ENCODE measurements at places on chromosomes 1 and 21.

DNA sequence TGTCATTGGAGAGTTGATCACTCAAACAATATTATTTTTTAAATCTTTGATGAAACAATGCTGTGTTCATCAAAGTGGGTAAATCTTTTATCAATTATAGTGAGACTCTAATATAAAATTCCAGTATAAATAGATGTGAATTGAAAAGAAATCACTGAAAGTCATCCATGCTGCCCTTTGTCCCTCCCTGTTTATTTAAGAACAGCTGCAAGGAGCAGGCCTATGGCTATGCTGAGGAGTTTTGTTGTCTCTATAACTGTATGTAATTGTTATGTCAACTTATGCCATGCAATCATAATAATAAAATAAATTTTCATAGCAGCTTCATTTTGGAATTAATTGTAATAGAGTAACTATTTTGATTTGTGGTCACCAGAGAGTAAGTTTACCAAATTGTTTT, 1272.4 kb upstream of the ADGRL4 start:
- no peak for DNase-seq

- no peak for DNase-seq
These were observed 14.3 kb downstream of the GMEB1 start for GRCh38 chr1:28682840-28683239.

DNA sequence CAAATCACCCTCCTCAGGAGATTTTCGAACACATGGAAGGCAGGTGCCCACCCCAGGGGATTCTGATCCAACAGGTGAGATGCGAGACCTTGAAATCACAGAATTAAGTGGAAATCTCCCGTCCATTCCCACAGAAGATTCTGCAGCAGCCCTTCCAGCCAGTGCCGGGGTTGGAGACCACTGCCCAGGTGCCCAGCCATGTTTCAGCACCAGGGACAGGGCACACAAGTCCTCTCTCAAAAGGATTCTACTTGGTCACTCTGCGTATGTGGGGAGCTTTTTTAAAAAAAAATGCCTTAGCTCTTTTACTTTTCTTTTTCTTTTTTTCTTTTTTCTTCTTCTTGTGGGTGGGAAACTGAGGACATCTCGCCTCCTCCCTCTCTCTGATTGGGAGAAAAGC, 80.7 kb downstream of the VWA5B1 start:
- no peak for DNase-seq

DNA sequence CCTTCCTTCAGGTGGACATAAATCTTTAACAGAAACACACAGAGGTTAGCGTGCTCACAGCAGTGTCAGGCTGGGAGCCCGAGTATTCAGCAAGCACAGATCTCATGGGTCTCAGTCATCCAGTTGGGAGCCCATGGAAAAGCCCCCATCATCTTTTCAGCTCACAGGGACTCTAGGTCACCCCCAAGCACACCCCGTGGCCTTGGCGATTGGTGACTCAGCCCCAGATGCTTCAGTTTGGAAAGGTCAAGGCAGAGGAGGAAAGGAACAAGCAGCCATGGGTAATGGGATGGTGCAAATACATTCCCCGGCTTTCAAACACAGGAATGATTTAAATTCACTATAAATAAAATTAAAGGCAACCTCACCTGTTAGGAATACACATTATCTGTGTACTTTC, 88.9 kb downstream of the PGBD5 start:
- DNase-seq = no peak

DNA sequence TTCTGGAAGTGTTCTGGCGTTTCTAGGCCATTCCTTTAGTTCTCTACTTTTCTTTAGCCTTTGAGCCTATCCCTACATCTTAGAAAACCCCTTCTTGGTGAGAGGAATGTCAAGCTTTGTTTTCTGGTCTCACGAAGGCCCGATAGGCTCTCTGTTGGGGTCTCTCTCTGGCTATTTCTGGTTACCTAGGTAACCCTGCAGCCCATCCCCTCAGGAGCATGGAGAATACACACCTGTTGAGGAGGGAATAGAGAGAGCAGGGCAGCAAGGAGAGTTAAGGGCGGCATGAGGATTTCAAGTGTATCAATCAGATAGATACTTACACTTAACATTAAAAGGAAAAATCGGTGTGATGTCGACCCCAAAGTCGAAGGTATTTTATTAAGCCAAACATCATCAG, 45.7 kb downstream of the LRRC8D start:
- DNase-seq = no peak

DNA sequence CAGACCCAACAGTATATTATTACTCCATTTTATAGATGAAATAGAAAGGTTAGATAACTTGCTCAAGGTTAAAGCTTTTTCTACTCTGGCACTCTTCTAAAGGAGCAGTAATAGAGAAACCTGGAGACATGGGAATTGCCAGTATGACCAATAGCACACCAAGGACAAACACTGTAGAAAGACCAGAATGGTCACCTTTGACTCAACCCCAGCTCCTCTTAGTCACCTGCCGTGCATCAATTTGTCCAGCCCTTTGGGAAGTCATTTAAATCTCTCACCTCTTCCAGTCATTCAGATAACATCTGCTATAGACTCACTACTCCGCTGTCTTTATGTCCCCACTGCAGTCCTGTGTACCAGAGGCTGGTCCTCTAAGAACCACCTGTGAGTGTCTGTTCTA, 23.9 kb upstream of the SLC44A3 start:
- no peak for DNase-seq

DNA sequence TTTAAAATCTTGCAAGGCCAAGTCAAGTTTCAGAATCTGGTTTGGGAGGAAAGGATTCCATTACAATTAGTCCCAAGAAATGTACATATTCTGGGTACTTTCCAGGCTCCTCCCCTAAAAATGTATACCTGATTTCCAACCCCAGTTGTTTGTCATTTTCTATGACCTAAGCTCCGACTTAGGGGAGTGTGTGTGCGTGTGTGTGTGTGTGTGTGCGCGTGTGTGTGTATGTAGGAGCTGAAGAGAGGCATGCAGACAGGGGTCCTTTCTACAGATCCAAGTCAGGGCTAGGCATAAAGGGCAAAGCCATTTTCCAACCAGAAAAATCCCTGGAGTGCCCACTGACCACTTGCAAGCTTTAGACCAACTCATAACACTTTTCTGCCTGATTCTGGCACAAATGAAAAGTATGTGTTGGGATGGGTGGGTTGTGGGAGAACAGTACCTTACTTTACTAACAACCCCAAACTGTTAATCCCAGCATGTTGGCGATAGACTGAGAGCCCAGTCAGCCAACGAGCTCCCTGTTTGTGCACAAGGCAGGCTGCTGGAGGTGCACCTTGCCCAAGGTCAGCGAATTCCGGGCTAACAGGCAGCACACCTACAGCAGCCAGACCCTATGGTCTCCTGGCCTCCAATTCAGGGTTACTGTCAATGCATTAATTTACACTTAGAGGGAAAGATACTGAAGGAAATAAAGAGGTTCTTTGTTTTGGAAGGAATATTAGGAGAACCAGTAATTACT, 1.7 kb downstream of the TRABD2B start:
- DNase-seq = no peak

GRCh38 chr1:76471536-76471935, 395.7 kb upstream of the ST6GALNAC5 start:
- DNase-seq = no peak

DNA sequence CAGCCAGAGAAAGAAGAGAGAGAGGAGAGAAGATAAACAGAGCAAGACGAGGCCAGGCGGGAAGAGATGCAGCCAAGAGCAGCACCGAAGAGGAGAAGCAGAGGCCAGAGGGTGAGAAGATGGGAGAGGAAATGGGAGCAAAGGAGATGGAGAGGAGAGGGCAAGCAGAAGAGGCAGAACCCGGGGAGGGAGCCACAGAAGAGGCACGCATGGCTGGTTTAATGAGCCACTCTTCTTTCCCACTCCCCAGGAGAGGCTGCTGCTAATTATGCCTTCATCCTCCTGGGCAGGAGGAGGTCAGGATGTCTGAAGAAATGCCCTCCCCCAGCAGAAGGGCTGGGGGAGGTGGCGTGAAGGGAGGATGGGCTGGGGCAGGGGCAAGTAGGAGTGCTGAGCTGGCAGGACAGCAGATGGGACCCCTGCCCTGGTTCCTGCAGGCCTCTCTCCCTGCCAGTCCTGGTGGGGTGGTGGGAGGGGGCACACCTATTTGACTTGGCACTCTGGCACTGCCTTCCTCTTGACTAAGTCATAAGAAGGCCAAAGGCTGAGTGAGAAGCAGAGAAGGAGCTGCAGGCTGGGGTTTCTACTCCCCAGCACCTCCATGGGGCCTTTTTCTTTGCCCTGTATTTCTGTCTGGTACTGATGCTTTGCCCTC, 32.3 kb downstream of the KIRREL1 start:
- DNase-seq = no peak

DNA sequence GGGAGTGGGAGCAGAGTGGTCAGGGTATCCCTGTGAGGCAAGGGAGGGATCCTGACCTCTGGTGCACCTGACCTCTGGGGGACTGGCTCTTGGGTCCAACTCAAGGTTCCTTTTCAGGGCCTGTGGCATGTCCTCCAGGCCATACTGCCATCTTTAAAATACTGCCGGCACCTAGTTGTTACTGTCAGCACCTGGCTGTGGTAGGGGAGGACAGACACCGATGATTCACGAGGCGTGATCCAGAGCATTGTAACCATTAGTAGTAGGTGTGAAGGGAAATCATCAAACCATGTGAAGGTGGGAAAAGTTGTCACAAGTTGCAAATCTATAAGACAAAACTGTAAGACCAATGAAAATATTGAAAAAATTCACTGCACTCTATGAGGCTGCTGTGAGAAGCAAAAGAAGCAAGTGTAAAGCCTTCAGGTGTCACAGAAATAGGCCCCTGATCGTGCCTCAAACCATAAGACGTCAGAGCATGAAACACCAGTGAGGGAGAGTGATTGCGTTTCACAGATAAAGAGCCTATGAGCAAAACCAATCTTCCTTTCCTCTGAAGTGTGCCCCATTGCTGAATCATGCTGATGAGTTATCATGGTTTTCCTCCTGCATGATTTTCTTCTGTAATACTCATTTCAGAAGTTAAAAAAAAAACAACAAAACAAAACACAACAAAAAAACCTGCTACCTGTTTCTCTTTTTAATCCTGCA, 55.3 kb downstream of the CDC7 start:
- peak; percentile 58 for DNase-seq

DNA sequence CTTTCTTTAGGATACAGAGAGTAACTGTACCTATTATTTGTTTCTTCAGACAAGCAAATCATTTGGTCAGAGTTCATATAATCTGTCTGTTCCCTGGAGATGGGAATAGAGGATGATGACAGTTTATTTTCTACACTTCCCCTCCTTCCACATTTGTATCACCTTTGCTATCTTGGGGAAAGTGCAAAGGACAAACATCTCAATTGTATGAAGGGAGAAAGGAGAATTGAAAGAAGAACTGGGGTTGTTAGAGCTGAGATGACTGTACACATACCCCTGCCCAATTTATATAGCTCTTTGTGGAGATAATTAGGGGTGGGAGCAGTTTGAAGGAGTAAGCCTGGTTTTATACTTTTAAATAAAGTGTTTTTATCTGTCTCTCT, 14.0 kb downstream of the POLR3GL start:
- no peak for DNase-seq

DNA sequence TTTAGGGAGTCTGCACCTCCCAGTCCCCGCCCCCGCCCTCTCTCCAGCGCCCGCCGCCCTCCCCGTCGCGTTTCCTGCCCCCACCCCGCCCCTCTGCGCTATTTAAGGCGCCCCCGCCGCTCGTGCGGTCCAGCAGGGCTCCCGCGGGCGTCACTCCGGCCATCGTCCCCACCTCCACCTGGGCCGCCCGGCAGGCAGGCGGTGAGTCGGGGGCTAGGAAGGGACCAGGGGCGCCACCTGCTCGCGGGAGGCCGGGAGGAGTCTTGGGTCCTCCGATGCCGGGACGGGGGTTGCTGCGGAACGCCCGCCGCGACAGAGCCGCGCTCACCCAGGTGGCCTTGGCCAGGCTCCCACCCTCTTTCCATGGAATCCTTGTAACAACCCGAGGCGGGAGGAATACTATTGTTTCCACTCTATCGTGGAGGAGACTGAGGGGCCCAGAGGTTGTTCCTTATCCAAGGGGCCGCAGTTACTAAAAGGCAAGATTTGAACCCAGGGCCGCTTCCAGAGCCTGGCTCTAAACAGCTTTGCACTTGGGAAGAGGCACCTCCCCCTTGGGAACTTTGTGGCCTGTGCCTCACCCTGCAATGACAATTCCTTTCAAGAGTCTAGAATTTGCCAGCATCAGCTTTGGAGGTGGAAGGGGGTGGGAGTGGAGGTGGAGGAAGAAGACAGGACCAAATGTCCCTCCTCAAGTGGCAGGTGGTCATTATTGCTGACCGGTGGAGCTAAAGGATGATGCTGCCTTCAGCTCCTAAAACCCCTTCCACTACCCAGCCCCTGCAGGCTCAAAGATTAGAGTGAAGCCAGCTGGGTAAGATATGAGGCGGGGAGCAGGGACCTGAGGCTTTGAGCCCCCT, at the start of gene GJA4:
Gene GJA4 (plus strand): TSS at position 132 of the 860 bp plus-strand sequence. CDS start 1,215 bp downstream, outside the sequence.
- no peak for DNase-seq

GRCh38 chr1:83689921-83690868, 308.7 kb downstream of the TTLL7 start:
- no peak for DNase-seq

Measured in stimulated activated CD4-positive, alpha-beta T cell treated with anti-CD3 and anti-CD28 coated beads, Interleukin-2, amount 100 ng/mL, for 24 hours (primary cell).